ENCODE measurements at places on chromosomes 2 and 18.

- DNase-seq: no peak
These were observed 111.1 kb downstream of the AP1S3 start for GRCh38 chr2:223725986-223726970.

DNA sequence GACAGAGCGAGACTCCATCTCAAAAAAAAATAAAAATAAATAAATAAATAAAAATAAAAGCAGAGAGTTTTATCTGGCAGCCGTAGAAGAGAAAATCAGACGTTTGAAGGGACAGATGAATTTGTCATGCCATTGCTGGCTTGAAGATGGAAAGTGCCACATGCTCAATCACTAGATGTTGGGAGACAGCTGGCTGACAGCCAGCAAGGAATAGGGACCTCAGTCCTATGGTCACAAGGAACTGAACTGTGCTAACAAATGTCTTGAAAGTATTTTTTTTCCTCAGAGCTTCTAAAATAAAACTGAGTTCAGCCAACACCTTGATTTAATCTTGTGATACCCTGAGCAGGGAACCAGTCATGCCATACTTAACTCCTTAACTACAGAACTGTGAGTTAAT lies 65.4 kb downstream of the DTNA start:
- DNase-seq: no peak

DNA sequence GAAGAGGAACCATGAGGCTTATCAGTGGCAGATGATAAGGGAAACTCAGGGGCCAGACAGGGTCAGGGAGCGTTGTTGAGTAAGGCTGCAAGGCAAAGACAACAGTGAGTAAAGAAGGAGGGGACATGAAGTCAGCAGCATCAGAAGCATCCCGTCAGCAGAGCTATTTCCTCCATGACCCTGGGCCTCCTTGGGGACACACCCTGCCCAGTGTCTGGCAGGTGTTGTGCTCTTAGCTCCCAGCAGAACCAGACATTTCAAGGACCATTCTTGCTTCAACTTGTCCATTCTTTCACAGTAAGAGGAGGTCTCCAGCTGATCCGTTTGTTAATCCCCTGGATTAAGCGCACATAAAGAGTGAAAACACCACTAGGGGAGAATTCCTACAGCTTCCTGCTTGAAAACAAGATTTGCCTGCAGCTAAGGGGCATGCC lies 88.7 kb upstream of the MEIS1 start:
- DNase-seq: no peak

- DNase-seq: peak; percentile 76
These were observed 4.9 kb downstream of the FEV start for GRCh38 chr2:218979846-218980734.

GRCh38 chr2:48137829-48138228 lies 231.5 kb upstream of the FBXO11 start:
- DNase-seq: no peak

DNA sequence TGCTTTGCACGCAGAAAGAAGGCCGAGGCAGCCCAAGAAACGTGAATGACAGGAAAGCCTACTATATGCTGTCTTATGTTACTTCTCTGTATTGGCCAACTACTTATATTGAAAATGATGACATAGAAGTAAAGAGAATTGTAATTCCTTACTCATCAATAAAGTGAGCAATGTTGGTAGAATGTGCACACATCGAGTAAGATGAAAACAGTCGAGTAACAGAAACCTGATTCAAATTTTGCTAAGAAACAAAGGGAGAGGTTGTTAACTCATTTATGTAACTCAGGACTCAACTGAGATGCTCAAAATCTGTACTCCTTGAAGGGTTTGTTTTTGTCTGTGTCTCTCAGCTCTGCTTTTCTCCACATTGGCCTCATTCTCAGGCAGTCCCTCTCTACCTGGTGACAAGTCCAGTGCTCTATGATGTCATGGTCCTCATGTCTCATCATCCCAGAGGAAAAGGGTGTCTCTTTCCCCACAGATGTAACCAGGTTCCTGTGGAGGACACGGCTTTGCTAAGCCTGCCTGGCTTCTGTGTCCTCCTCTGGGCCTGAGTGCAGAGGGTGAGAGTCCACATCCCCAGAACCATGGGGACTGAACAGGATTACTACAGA lies 30.3 kb upstream of the CCDC93 start:
- no peak for DNase-seq

DNA sequence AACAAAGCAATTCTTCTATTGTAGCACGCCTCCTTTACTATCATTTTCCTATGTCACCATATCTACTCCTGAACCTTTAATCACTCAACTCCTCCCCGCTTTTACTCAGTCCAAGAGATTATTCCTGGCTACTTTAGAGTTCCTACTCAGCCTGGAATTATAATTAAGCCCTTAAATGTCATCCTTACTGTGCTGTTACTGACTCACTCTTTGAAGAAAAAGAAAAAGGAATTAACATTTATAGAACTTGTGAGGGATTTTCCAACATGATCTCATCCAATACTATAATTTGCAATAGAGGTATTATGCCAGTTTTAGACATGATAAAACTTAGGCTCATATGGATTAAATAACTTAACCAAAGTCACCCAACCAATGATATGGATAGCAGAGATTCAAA lies 61.7 kb downstream of the CCDC88A start:
- DNase-seq: no peak

DNA sequence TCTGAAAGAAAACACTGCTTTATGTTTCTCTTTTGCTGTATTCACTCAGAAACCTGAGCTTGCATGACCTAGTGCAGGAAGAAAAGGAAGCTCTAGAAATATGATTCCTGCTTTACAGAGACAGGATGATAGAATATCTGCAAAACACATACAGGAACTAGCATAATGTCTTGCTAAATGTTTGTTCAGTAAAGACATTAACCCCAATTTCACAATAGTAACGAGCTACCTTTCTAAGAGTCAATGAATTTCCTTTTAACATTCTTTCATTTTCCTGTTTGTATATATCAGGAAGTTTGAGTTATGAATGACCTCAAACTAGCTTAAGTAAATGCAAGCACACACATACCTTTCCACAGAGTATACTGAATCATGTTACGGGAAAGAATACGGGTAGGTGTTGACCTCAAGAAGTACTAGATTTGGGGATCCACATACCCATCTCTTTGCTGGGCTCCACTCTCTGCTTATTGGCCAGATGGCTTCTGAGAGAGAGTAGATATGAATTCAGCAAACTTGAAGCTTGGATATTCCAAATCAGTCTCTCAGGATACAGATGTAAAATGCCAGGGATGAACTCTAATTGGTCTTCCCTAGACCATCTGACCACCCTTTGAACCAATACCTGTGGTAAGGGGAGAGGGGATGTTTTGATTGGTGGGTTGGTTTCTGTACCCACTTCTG lies 18.2 kb upstream of the ACSL3 start:
- DNase-seq: no peak

DNA sequence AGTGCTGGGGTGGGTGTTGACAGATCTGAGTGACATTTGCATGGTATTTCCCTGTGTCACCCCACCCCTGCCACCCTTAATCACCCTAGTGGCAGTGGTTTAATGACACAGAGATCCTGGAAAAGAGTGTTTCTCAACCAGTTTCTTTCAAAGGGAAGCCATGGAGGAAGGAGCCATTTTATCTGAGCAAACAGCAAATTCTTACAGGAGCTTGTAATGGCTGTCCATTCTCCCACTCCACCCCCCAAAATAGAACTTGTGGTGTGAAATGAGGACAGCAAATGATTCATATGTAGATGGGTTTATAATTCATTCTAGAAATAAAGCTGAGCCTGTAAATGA lies 51.5 kb downstream of the CDC42EP3 start:
- DNase-seq: no peak

GRCh38 chr18:13216711-13217465 lies 1.7 kb upstream of the LDLRAD4 start:
- DNase-seq: no peak

GRCh38 chr2:65877331-65878010 lies 445.1 kb upstream of the SPRED2 start:
- no peak for DNase-seq

GRCh38 chr2:63790906-63791305 lies 50.8 kb upstream of the UGP2 start:
- DNase-seq: no peak

DNA sequence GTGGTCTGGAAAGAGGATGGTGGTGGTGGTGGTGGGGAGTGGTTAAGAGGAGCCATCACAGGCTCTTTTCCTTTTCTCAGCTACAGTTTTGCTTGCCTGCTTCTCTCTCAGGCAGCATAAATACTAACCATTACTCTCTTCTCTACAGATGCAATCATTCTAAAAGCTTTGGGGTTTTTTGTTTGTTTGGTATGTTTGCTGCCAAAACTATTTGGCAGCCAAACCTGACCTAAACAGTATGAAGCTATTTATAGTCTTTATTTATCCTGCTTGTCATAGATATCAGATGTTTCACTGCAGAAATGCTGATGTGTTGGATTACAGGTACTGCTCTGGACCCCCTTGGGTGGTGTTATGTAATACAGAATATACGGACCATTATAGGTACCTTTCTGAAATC lies 15.3 kb downstream of the SIX3 start:
- no peak for DNase-seq

All from activated gamma-delta T cell treated with anti-CD3 and anti-CD28 coated beads, Interleukin-2, amount 50 U/mL, for 16 hours (primary cell).